Smooth muscle cell of the coronary artery (primary cell): ENCODE measurements at places on chromosomes 11 and 22. TPM values are rescaled to one million over a fixed set of nuclear protein-coding genes. Genes with fewer than 3 reads are reported as not detected.

MRGPRF gene
- total RNA-seq, result 2.1 and 23.3 TPM in 2 replicates

ASCL3 gene
- total RNA-seq, result not detected in 2 replicates

RIMBP3C gene
- 0.15 and 0.70 TPM in 2 replicates for total RNA-seq

ZNF214 gene
- 4.4 and 13.8 TPM in 2 replicates for total RNA-seq

DYNC2H1 gene
- 14.4 and 48.3 TPM in 2 replicates for total RNA-seq

THY1 gene
- total RNA-seq, result 7.3 and 272 TPM in 2 replicates

VPREB1 gene
- not detected in 2 replicates for total RNA-seq

CD6 gene
- not detected in 2 replicates for total RNA-seq

MMP10 gene
- total RNA-seq, result 0.35 and 3.2 TPM in 2 replicates

A4GALT gene
- 16.8 and 31.9 TPM in 2 replicates for total RNA-seq

PRRG4 gene
- under 0.01 TPM in 1 of 2 replicates, not detected in the other for total RNA-seq

OR52A5 gene
- not detected in 2 replicates for total RNA-seq

KRTAP5-2 gene
- total RNA-seq, result not detected in 2 replicates

UPK2 gene
- total RNA-seq, result not detected in 2 replicates

MTCH2 gene
- total RNA-seq, result 72.7 and 87.9 TPM in 2 replicates

SORL1 gene
- total RNA-seq, result 0.38 and 0.59 TPM in 2 replicates

MS4A4E gene
- total RNA-seq, result not detected in 2 replicates

ABCC8 gene
- total RNA-seq, result under 0.01 TPM in 1 of 2 replicates, not detected in the other

TMEM126B gene
- total RNA-seq, result 27.3 and 47.4 TPM in 2 replicates

ANKK1 gene
- total RNA-seq, result under 0.01 and 0.12 TPM in 2 replicates

HTR3A gene
- not detected in 2 replicates for total RNA-seq

FGF3 gene
- total RNA-seq, result not detected in 2 replicates
